ENCODE measurements at places on chromosomes 4 and X. TPM values are rescaled to one million over a fixed set of nuclear protein-coding genes. Genes with fewer than 3 reads are reported as not detected.
A peak's percentile ranks its signal among the peaks of the same experiment; 100 is the strongest.

F11 gene
- total RNA-seq = not detected

GRCh38 chr4:3019145-3019846 is 55.0 kb downstream of the HTT-AS start:
- no peak for DNase-seq

GRCh38 chr4:99715286-99715685 is 57.7 kb upstream of the C4orf54 start:
- DNase-seq = no peak

CYLC1 gene
- total RNA-seq = not detected

DNA sequence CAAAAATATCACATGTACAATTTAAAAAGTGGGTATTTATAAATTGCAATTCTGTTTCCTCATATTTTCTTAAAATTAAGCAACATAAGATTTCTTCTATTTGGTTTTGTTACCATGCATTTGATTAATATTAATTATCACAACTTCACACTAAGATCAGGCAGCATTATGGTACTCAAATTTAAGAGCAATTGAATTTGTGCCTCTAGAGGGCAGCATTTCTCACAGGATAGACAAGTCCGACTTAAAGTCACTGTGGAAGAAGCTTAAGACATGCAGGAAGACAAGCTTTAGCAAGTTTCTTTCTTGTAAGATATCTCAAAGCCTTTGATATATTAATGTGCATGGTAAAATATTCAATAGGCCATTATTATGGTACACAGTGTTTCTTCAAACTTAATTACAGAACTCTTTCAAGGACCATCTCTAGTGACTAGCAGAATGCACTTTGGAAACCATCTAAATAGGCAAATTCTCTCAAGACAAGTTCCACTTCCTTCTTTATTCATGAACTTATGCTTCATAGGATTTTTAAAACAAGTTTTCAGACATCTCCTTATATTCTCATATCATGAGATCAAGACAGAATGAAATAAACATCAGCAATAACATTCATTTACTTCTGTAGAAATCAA is 35.0 kb downstream of the FBXW7 start:
- no peak for DNase-seq

DNA sequence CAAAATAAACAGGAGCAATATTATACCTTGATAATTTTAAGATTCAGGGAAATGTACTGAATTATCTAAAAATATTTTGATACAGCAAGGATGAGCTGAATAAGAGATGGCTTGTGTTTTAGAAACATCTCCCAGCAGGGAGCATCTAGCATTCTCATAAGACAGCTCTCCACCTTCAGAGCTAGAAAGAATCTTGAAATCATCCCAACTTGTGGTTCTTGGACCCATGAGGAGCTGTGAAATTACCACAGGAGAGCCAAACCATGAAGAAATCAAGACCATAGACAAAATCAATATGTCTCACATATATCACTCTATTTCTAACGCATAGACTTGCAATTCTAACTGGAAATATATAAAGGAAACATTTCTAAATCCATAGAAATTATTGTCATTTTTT is 210.6 kb upstream of the DKK2 start:
- DNase-seq = no peak

GRCh38 chr4:1239141-1239949 is 9.6 kb downstream of the CTBP1 start:
- peak; percentile 25 for DNase-seq

DNA sequence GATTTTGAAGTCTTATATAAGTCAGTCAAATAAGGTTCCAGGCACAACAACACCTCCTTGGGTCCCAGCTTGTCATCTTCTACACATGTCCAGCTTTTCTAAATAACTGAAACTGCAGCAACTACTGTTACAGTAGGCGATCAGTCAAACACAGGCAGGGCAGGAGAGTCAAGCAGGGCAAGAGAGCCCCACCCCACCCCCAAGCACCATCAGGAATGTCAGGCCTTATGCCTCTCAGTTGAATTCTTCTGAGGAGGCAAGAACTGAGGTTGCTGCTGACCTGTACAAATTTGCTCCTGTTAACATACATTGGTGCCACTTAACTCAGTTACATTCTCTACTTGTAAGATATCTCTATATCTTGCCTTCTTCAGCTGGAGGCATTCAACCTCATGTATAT is 608.8 kb upstream of the PCDH10 start:
- DNase-seq = no peak

CNKSR2 gene
- 9.2 TPM for total RNA-seq

- DNase-seq = no peak
Measured at GRCh38 chr4:93359586-93359985, 469.0 kb upstream of the ATOH1 start.

- no peak for DNase-seq
Measured at GRCh38 chrX:122218666-122219065, 965.4 kb upstream of the GRIA3 start.

DNA sequence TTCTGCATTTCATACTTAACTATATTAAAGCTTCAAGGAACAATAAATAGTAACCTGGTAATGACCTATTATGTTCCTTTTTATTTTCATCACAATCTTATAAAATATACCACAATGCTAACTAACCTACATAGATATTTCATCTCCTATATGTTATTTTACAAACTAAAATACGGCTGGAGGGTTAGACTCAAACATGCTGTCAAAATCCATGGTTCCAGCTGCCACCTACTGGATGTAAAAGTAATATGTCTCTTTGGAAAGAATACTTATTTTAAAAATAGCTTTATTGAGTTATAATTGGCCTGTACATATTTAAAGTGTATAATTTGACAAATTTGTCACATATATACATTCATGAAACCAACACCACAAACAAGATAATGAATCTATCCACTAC is 15.0 kb downstream of the RGN start:
- DNase-seq = no peak
